CD4-positive, alpha-beta T cell (primary cell): ENCODE measurements at places on chromosomes 13 and 19.

DNA sequence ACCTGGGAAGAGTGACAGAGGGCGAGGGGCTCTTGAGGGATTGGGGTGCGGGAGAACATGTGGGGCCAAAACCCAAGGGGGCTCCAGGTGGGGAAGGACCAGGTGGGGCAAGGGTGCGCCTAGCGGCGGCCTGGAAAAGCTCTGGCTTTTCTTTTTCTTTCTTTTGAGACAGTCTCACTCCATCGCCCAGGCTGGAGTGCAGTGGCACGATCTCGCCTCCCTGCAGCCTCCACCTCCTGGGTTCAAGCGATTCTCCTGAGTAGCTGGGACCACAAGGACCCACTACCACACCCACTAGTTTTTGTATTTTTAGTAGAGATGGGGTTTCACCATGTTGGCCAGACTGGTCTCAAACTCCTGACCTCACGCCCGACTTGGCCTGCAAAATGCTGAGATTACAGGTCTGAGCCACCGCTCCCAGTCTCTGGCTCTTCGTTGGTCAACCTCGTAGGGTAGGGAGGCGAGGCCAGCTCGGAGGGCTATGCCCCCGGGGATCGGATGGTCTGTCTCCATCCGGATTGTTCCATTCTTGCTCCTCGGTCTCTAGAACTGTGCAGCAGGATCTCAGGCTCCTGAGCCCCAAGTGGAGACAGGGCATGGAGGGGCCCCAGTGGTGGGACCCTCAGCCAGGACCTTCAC is 3.7 kb downstream of the GADD45B start:
- no peak for DNase-seq

- DNase-seq, result peak; percentile 44
Observed at GRCh38 chr19:29666578-29667386, 1.5 kb downstream of the PLEKHF1 start.

- no peak for DNase-seq
Observed at GRCh38 chr19:17037966-17038500, 11.4 kb upstream of the CPAMD8 start.

- no peak for DNase-seq
Observed at GRCh38 chr13:103188713-103189326, 122.6 kb upstream of the SLC10A2 start.

DNA sequence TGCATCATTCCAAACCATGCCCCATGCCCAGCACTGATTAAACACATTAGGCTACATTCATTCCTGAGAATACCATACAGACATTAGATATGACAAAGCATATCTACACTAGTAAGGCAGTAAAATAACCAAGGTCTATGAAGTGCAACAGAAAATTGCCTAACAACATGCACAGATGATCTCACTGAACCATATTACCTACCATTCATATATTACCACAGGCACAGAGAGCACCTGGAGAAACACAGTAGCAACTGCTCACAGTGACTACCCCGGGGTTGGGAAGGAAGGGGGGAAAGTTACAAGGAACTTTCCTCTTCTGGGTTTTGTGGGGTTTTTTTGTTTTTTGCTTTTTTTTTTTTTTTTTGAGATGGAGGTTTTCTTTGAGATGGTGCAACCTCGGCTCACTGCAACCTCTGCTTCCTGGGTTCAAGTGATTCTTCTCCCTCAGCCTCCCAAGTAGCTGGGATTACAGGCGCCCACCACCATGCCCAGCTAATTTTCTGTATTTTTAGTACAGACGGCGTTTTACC is 669.6 kb downstream of the UQCRFS1 start:
- no peak for DNase-seq

DNA sequence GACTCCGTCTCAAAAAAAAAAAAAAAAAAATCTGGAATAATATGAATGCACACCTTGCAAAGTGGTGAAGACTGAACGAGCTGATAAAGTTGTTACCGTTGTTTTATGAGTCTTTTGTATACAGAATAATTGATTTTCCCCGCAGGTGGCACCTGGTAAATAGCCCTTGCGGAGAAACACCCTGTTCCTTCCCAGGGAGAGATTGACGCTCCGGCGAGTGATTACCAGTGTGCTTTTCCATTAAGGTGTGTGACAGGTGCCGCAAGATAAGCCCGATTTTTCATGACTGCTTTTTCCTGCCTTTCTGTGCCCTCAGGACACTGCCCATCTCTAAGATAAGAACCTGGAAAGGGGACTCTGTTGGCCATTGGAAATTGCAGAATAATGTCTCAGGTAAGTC is 943 bp downstream of the ZNF302 start:
- no peak for DNase-seq
